Stimulated activated CD4-positive, alpha-beta T cell treated with anti-CD3 and anti-CD28 coated beads, Interleukin-4, amount 100 ng/mL, for 24 hours (primary cell): ENCODE measurements at places on chromosomes 7 and 10.

DNA sequence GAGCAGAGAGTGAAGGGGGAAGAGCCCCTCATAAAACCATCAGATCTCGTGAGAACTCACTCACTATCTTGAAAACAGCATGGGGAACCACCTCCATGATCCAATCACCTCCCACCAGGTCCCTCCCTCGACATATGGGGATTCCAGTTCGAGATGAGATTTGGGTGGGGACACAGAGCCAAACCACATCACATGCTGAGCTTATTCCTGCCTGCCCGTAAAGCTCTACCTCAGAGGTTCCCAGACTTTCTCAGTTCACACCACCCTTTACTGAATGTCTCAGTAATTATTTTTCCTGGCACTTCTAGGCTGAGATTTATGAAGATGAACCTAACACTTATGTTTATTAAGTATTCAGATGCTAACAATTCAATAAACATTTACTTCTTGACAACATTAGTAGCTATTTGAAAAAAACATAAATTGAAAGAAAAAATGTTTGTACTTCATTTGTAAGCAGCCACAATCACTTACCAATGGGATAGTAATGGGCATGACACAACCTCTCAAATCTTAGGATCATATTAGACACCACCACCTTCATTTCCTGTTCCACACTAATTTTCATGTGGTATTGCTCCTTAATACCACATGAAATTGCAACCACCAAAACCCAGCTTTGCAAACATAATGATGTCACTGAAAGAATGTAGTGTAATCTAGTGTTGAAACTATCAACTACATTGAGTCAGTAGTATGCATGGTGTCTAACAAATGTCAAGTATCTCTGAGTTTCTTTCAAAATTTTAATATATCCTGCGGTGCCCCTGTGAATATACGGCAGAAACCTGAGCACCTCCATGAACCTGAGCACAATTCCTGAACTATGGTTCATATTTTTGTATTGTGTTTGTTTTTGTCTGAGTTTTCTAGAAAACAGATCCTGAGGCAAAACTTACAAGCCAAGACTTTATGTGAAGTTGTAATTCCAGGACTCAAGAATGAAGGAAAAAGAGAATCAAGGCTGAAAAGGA is 4.5 kb upstream of the DGKI start:
- no peak for DNase-seq

GRCh38 chr10:104641937-104642657 is 1.0 kb downstream of the SORCS3 start:
- DNase-seq = no peak

- DNase-seq = no peak
Observed at GRCh38 chr7:28800150-28800549, 158.0 kb downstream of the TRIL start.

DNA sequence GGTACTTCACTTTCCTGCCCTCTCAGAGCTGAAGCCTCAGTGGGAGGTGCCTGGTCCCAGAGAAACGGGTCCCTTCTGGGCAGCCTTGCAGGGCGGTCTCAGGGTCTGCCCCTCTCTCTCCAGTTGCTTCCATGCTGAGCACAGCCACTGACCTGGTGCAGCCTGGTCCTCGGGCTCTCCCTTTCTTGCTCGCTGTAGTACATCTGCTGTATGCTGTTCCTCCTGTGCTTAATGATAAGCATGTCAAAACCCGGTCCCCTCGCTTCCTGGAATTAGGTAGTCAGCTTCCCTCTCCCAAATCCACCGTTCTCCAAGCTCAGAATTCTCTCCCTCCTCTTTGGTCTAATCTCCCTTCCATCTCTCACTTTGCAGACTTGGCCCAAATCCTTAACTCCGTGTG is 11.0 kb upstream of the HPS1 start:
- DNase-seq = no peak

DNA sequence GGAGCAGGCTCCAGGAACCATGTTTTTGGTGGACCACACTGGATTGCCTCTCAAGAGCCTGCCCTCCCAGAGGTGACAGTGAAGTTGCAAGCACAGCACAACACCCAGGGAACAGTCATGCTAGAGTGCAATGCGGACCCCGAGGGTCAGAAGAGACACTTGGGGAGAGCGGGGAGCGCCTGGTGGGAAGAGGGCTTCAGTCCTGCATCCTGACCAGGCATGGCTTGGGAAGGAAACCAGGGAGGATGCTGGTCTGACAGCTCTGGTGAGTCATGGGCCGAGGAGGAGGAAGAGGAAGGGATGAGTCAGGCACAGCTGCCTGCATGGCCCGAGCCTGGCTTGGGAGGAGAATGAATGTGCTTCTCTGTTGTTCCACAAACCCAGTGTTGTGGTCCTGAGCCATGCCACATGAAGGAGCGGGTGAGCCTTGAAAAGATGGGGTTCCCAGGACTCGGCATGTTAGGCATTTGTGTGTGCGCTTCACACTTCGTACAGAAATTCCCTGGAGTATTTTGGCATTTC is 29.5 kb upstream of the ANKRD2 start:
- peak; percentile 72 for DNase-seq

DNA sequence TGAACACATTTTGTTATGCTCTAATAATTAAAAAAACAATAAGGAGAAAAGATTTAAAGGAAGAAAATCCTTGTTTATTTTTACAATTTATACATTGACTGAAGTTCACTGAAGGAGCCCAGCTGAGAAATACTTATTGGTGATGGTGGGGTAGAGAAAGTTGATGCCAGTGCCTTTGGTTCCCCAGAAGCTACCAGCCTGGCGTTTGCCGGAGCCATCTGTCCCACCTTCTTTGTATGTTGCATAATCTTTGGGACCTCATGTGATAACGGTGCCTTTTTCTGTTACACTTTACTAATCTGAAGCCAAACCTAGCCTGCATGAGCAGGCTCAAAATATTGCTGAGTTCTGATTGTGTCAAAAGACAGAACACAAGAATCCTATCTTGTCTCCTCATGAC is 22.7 kb downstream of the ZNF365 start:
- DNase-seq = no peak

GRCh38 chr10:69232252-69232651 is 12.1 kb downstream of the HKDC1 start:
- DNase-seq = no peak

DNA sequence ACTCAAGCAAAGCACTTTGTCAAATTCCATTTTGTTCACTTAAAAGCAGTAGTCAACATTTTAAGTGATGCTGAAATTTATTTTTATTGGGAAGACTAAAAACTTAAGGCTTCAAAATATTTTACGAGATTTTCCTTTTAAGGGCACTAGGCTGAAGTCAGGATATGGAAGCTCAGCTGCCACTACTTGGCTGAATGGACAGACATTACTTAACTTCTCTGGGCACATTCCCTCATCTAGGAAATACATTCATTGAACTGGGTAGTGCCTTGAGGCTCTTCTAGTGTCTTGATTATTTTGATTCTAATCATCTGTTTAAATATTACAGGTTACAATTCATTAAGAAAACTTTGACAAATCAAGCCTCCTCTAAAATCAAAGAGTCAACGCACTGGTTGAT is 11.1 kb downstream of the MEOX2 start:
- no peak for DNase-seq

DNA sequence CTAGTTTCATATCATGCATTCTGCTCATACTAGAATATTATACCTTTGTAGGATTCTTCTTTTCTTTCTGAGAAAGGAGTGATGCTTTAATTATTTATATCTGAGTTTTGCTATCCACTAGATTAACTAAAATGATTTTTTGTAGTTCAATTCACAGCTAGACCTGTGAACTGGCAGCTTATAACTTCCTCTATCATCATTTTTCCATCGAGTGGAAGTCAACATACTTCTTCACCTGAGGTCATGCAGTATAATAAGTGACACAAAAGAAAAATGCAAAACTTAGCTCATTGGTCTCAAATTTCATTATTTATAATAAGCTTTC is 8.0 kb downstream of the LRRN3 start:
- no peak for DNase-seq

DNA sequence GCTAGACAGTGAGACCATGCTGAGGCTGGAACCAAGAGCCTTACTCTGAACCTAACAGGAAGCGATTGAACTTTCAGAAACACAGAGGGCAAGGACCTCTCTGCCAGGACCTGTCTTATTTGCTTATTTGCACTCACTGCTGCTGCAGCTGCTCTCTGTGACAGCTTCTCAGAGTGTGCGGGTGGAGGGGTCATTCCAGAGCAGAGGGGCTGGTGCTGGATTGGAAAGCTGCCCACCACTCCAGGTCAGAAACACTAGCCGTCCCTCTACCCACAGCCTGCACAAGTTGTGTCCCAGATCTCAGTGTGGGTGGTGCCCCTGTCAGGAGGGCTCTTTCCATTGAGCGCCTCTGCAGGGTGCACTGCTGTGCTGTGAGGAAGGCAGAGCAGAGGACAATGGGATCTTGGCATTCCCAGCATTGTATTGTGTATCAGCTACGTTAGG is 126.2 kb downstream of the CCNY start:
- DNase-seq = no peak

DNA sequence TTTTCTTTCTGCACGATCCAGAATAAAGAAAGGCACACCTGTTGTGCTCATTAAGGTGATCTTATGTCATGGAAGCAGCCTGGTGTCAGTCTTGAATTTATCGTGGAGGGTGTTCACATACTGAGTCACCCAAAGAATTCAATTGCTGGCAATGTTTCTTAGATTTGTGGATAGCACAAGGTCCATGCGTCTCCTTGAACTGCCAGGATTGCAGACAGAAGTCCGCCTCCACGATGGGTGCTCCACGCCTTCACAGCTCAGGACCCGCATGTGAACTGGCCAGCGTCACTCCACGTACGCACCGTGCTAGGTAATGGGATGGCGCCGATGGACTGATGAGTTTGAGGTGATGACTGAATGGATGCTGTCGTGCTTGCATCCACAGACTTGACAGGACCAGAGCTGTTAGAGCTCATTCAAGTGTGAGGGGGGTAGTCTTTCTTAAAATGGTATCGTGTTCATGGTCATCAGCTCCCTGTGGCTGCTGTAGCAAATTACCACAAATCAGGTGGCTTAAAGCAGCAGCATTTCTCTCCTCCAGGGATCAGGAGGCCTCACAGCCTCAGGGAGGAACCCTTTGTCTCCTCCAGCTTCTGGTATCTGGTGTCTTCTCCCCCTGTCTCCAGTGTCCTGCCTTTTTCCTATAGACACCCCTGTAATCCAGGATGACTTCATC is 65.4 kb upstream of the DNAJB6 start:
- DNase-seq = no peak

DNA sequence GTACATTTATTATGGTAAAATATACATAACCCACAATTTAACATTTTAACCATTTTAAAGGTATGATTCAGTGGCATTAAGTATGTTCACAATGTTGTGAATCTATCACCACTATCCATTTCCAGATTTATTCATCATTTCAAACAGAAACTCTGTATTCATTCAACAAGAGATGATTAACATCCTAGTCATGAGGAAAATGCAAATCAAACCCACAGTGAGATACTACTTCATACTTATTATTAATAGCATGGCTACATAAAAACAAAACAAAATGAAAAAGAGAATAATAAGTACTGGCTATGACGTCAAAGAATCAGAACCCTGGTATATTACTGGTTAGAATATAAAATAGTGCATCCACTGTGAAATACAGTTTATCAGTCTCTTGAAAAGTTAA is 386.6 kb upstream of the POM121L12 start:
- DNase-seq = no peak

GRCh38 chr7:146116521-146117222 is at the start of gene CNTNAP2:
Gene CNTNAP2, plus strand, starts transcription at chr7:146116801. Its CDS starts 76 bp downstream, at chr7:146116877.
- DNase-seq = no peak

GRCh38 chr7:82017334-82017943 is 247.6 kb upstream of the HGF start:
- DNase-seq = no peak

GRCh38 chr10:43197834-43198681 is 59.8 kb downstream of the CSGALNACT2 start:
- no peak for DNase-seq

GRCh38 chr7:133688483-133689239 is 435.8 kb downstream of the EXOC4 start:
- DNase-seq = no peak
